CD8-positive, alpha-beta T cell (primary cell): ENCODE measurements at places on chromosomes 6 and 20. TPM values are rescaled to one million over a fixed set of nuclear protein-coding genes. Genes with fewer than 3 reads are reported as not detected.

HMGCLL1 gene
- total RNA-seq = not detected

CEP162 gene
- total RNA-seq = 2.6 TPM

ZC2HC1B gene
- total RNA-seq = not detected

SPATA25 gene
- 0.64 TPM for total RNA-seq

TREM2 gene
- not detected for total RNA-seq

SPAG4 gene
- total RNA-seq = 19.7 TPM

BNIP5 gene
- not detected for total RNA-seq

SCUBE3 gene
- total RNA-seq = not detected

MATN4 gene
- total RNA-seq = not detected

LPIN3 gene
- 0.14 TPM for total RNA-seq

PRSS16 gene
- 0.62 TPM for total RNA-seq

TNFAIP3 gene
- 3,807 TPM for total RNA-seq

PRPH2 gene
- total RNA-seq = not detected

COL9A1 gene
- total RNA-seq = not detected

GSTA2 gene
- total RNA-seq = not detected

SOX12 gene
- 11.1 TPM for total RNA-seq

WFDC10B gene
- not detected for total RNA-seq

GSTA3 gene
- not detected for total RNA-seq

BCKDHB gene
- 8.3 TPM for total RNA-seq

BIRC7 gene
- 2.0 TPM for total RNA-seq

SLC17A9 gene
- total RNA-seq = 19.1 TPM

KIAA1755 gene
- not detected for total RNA-seq

DEFB115 gene
- total RNA-seq = not detected

VSX1 gene
- total RNA-seq = not detected

HDGFL1 gene
- not detected for total RNA-seq

DEFB132 gene
- total RNA-seq = not detected

NCOA6 gene
- total RNA-seq = 13.5 TPM

DNAH8 gene
- total RNA-seq = not detected

SIRPB1 gene
- 3.1 TPM for total RNA-seq

ECI2 gene
- 25.1 TPM for total RNA-seq

MLN gene
- total RNA-seq = not detected

DPPA5 gene
- not detected for total RNA-seq

ENPP5 gene
- 0.33 TPM for total RNA-seq

HLA-A gene
- total RNA-seq = 2,151 TPM

BANF2 gene
- total RNA-seq = not detected

GNRH2 gene
- not detected for total RNA-seq

DLK2 gene
- total RNA-seq = 0.71 TPM

IMPG1 gene
- total RNA-seq = not detected

HTR1E gene
- not detected for total RNA-seq

NNAT gene
- not detected for total RNA-seq

ETV7 gene
- total RNA-seq = not detected

SRMS gene
- not detected for total RNA-seq

HLA-DQB2 gene
- total RNA-seq = 0.67 TPM

BTN1A1 gene
- total RNA-seq = not detected

SLC32A1 gene
- total RNA-seq = 0.16 TPM

ABHD16B gene
- total RNA-seq = not detected

PLN gene
- not detected for total RNA-seq

ACTL10 gene
- 0.65 TPM for total RNA-seq

TGM3 gene
- total RNA-seq = not detected

WFDC8 gene
- total RNA-seq = not detected

CPNE5 gene
- 0.33 TPM for total RNA-seq

EGFL8 gene
- total RNA-seq = 18.1 TPM

STX7 gene
- 5.4 TPM for total RNA-seq

MYL9 gene
- total RNA-seq = not detected

EYS gene
- total RNA-seq = not detected

RIN2 gene
- not detected for total RNA-seq

NELFE gene
- total RNA-seq = 55.1 TPM

SMIM28 gene
- not detected for total RNA-seq
